HCEC 1CT (cell line): ENCODE measurements at places on chromosomes 4 and X.
A peak's percentile ranks its signal among the peaks of the same experiment; 100 is the strongest.

DNA sequence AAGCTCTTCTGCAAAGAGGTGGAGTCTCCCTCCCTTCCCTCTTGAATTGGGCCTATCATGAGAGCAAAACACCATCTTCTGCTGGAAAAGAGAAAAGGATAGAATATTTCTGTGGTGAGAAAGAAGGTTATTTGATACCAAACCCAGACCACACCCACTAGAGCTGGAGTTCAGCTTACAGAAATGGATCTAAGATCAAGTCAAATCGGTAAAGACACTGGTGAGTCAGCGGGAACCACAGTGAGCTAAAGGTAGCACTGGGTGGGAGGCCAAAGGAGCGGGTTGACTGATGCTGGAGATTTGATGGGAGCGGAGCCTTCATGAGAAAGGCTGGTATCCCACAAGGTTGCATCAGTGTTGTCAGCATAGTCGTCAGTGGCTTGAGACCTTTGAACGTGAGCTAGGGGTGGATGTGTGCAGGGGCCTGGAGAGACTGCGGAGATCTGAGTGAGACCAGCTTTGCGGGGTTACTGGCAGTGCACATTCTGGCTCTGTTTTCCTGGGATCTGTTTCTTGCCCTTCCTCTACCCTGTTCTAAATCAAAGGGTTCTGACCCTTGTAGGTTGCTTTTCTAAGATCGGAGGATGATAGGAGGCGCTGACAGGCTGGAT lies 106.4 kb upstream of the SCOC start:
- peak; percentile 4 for DNase-seq

- DNase-seq = no peak
Observed at GRCh38 chrX:15277604-15278003, 7.7 kb upstream of the ASB9 start.

DNA sequence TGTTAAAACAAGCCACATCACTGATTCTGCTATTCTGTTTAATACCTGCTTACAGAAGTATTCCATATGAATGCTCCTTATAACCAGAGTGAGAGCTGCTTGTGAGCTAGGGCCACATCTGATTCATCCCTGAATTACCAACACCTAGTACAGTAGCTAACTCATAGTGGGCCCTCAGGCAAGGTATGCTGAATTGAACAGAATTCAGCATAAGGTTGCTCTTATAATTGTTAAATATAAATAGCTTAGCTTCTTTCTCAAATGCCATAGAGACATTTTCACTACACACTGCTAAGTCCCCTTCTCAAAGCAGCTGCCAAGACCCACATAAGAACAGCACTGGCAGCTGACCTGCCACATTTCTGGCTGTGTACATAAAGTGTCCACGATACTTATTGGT lies 27.0 kb upstream of the MCF2 start:
- DNase-seq = no peak

DNA sequence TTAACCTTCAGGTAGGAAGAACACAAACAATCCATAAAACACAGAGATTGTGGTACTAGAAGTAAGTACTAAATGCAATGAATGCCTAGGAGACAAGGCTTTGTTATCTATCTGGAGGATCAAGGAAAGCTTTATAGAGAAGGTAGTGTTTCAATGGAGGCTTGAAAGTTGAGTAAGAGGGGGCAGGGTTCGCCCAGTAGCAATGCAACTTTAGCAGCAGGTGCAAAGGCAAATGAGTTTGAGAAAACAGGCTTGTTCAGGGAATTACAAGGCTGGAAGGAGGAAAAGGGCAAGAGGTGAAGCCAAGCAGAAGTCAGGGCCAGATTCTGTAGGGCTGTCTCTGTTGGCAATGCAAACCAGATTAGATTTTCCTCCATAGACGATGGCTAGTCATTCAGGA lies 35.5 kb upstream of the AMELX start:
- no peak for DNase-seq

- DNase-seq = no peak
Observed at GRCh38 chrX:1894740-1895139, 279.9 kb downstream of the ASMT start.

DNA sequence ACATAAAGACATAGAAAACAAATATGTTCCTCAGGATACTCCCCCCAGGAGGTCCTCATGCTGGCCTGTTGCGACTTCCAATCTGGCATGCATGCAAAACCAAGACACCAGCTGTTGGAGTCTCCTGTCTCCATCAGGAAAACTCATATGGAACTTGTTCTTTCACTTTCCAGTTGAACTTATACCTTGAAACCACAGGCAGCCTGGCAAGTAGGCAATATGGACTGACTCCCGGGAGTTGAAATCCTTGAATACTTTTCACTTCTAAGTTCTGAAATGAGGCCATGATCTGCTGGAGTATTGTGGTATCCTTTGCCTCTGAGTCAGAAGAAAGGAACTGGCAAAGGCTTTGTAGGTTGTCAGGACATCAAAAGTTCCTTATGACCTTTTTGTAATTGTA lies 444.2 kb downstream of the IDS start:
- no peak for DNase-seq

- no peak for DNase-seq
Observed at GRCh38 chr4:146232131-146232722, 17.9 kb downstream of the REELD1 start.

GRCh38 chr4:18735740-18736268 lies 714.2 kb upstream of the LCORL start:
- DNase-seq = no peak

- DNase-seq = no peak
Observed at GRCh38 chrX:24982306-24982965, 33.3 kb downstream of the ARX start.

DNA sequence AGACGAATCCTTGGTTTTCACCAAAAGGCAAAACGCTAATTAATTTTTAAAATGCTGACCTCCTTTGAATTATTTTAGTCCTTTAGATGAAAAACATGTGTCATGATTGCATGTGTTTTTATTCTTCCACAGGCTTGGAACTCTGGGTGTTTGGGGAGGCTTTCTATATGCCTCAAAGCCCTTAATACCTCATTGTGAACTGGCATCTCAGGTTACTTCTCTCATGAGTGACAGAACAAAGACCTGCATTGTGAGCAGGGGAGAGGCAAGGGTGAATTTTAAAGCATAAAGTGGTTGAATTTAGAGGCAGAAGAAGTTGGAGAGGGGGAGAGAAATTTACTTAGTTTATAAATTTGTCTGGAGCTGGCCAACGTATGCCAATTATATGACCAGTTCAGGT lies 119.5 kb downstream of the ARSF start:
- no peak for DNase-seq

DNA sequence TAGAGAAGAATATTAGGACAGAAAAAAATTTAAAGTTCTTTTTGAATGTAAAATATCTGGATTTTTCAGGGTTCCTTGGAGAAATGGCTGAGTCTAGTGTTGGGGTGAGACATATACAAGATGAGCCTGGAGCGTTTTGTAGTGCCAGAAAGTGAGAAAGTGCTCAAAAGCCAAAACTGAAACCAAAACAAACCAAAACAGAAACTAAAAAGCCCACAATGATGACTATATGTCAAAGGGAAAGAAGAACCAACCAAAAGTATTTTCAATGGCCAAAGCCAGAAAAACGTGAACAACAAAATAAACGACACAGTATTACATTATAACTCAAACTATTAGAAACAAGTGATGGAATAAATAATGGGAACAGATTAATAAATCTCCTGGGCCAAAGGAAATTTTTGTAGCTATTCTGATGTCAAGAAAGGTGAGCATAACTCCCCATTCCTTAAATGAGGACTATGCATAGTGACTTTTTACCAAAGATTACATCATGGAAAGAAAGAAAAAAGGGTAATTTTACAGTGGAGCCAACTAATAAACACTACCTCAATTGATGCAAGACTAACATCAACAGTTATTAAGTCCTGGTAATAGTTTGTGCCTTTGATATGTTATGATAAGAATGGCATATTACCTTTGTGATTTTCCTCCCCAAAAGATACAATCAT lies 1137.6 kb downstream of the C4orf33 start:
- peak; percentile 62 for DNase-seq

- DNase-seq = no peak
Observed at GRCh38 chr4:13190093-13190721, 293.9 kb downstream of the RAB28 start.

GRCh38 chrX:20393944-20394343 lies 127.2 kb upstream of the RPS6KA3 start:
- no peak for DNase-seq

DNA sequence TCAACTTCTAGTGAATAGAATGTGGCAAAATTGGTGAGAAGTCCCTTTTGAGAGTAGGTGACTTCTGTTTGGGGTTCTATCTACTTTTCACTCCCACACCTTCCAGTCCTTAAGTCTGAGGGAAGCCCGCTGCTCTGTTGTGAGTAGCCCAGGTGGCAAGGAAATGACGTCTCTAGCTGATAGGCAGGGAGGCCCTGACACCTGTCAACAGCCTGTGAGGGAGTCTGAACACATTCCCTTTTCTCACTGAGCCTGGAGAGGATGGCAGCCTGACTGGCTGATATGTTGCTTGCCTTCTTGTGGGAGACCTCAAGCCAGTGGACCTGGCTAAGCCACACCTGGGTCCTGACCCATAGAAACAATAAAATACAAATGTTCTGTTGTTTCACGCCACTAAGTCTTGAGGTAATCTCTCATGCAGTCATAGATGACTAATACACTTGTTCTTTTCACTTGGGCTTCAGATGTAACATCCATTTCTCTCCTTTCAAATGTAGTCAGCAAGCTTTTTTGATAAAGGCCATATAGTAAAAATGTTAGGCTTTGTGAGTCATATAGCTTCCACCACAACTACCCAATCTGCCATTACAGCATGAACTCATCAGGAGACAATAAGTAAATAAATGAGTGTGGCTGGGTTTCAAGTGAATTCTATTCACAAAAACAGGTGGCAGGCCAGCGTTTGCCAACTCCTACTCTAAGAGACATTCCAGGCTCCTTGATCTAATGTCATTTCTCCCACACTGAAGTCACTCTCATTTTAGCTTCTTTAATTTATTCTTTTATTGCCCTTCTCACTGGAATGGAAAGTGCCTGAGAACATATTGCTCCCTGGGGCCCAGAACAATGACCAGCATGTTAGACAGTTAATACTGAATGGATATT lies 265.1 kb upstream of the MAD2L1 start:
- no peak for DNase-seq

DNA sequence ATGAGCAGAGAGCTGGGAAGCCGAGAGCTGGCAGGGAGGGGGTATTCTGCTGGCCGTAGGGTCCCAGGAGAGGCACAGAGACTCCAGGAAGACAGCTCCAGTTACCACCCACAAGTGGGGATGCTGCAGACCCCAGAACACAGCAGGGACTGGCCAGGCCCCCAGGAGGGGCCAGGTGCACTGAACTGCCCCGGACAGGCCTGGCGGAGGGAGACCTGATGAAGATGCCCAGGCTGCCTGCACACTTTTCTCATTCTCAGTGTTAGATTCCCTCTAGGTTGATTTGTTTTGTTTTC lies 110.8 kb downstream of the CPZ start:
- DNase-seq = no peak
